Hepatocyte (in vitro differentiated cells): ENCODE measurements at places on chromosomes 6 and 20. TPM values are rescaled to one million over a fixed set of nuclear protein-coding genes. Genes with fewer than 3 reads are reported as not detected.

Gene UFL1
- total RNA-seq: 40.3 and 42.4 TPM in 2 replicates

Gene PLCB1
- 12.4 and 20.5 TPM in 2 replicates for total RNA-seq

GRCh38 chr6:42889815-42890214, 10.4 kb downstream of the RPL7L1 start:
- no peaks in the 10 kb centered on the region for H3K36me3 ChIP-seq
- H3K27ac ChIP-seq: peak overlapping the region; percentile 98
- H3K4me3 ChIP-seq: peak overlapping the region; percentile 77
- peaks cover 20% of the 10 kb centered on the region for H3K4me1 ChIP-seq

DNA sequence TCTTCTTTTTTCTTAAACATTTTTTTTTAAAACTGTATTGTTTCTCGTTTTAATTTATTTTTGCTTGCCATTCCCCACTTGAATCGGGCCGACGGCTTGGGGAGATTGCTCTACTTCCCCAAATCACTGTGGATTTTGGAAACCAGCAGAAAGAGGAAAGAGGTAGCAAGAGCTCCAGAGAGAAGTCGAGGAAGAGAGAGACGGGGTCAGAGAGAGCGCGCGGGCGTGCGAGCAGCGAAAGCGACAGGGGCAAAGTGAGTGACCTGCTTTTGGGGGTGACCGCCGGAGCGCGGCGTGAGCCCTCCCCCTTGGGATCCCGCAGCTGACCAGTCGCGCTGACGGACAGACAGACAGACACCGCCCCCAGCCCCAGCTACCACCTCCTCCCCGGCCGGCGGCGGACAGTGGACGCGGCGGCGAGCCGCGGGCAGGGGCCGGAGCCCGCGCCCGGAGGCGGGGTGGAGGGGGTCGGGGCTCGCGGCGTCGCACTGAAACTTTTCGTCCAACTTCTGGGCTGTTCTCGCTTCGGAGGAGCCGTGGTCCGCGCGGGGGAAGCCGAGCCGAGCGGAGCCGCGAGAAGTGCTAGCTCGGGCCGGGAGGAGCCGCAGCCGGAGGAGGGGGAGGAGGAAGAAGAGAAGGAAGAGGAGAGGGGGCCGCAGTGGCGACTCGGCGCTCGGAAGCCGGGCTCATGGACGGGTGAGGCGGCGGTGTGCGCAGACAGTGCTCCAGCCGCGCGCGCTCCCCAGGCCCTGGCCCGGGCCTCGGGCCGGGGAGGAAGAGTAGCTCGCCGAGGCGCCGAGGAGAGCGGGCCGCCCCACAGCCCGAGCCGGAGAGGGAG, 580 bp downstream of the VEGFA start:
- peak; percentile 74 for DNase-seq
- peak overlapping the region; percentile 98 for H3K4me3 ChIP-seq
- peaks cover 57% of the 10 kb centered on the region for H3K4me1 ChIP-seq

DNA sequence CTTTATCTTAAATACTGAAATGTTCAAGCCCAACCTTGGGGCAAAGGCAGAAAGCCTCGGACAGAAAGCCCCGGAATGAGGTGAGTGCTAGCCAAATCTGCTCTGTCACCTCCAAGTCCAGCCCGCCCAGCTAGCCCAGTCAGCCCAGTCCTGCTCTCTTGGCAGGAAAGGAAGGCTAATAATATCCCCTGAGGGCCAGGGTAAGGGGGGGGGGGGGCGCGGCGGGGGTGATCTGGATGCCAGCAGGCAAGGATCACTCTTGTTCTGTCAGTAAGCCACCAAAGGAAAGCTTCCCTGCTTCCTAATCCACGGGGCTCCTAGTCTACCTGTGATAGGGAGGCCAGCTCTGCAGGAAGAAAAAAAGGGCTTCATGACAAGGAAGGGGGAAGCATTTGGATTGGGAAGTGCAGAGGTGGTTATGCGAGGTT, 1.1 kb downstream of the NDRG3 start:
- peak; percentile 7 for DNase-seq
- H3K36me3 ChIP-seq: no peaks in the 10 kb centered on the region
- H3K4me1 ChIP-seq: peaks cover 12% of the 10 kb centered on the region
- no peak overlapping the region for H3K4me3 ChIP-seq
- no peak overlapping the region for H3K27ac ChIP-seq

- no peaks in the 10 kb centered on the region for H3K4me1 ChIP-seq
- DNase-seq: no peak
- no peak overlapping the region for H3K27ac ChIP-seq
Measured at GRCh38 chr20:55888685-55889084, 116.6 kb downstream of the CBLN4 start.
